AG20443 (cell line): ENCODE measurements at places on chromosomes 2 and 18.

DNA sequence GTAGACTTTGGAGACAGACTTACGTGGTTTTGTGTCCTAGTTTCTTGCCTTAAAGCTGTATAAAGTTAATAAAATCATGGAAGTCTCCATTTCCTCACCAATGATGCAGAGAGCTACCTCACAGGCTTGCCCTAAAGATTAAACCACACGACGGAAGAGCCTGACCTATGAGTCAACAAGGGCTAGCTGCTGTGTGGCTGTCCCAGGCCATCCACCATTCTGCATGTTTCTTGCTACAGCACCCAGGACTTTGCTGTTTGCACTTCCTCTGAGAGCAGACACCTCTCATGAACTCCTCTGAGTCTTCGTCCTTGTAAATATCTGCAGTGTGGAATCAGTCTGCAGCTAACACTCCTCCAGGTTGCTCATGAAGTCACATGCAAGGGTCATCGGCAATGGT lies 160.0 kb upstream of the TRIB2 start:
- peak; percentile 56 for DNase-seq

- DNase-seq = no peak
These were observed 134.9 kb downstream of the LRRTM4 start for GRCh38 chr2:77387324-77387723.

GRCh38 chr2:7270011-7270431 lies 352.8 kb downstream of the RNF144A start:
- no peak for DNase-seq

DNA sequence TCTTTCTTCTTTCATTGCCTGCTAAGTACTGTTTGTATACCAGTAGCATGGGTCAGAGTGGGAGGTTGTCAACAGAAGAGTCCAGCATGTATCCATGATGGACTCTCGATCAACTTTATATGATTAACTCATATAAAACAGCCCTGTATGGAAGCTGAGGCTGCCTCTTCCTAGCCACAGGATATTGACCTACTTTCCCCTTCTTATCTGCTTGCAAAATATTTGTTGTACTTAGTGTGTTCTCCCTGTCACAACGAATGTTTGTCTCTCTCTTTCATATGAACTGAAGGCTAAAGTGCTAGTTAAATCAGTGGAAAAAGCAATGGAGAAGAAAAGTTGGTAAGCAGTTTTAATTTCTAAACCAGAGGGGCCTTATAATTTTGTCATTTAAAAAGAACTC lies 17.8 kb downstream of the MYO1B start:
- DNase-seq = no peak

DNA sequence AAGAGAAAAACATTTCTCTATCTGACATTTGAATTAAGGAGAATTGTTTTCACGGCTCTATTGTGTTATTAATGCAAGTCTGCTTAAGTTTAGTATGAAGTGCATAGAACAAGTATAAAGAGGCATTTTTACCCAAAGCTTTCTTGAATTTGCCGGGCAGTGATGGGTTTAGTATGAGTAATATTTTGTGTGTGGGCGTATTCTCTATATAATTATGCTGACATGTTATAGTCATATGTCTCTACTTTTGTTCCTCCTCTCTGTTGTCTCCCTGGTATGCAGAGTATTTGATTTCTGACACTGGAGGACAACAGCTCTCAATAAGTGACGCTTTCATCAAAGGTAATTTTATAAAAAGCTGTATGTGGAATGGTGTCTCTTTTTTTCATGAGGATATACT lies 45.9 kb downstream of the PIKFYVE start:
- DNase-seq = peak; percentile 22

DNA sequence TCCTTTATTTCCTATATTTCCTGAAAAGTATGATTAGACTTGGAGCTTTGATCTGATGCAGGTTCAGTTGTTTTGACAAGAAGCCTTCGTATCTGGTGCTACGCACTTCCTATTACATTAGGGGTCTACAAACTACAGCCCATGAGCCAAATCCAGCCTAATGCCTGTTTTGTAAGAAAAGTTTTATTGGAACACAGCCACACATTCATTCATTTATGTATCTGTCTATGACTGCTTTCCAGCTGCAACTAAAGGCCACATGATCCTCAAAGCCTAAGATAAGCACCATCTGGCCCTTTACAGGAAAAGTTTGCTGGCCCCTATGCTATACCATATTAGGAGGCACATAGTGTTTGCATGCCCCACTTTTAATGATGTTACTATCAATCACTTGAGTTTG lies 26.0 kb downstream of the EIF2AK3 start:
- DNase-seq = no peak

GRCh38 chr18:26745288-26746181 lies 120.0 kb downstream of the AQP4 start:
- DNase-seq = no peak

GRCh38 chr2:231245249-231246094 lies 47.0 kb downstream of the ARMC9 start:
- DNase-seq = no peak

DNA sequence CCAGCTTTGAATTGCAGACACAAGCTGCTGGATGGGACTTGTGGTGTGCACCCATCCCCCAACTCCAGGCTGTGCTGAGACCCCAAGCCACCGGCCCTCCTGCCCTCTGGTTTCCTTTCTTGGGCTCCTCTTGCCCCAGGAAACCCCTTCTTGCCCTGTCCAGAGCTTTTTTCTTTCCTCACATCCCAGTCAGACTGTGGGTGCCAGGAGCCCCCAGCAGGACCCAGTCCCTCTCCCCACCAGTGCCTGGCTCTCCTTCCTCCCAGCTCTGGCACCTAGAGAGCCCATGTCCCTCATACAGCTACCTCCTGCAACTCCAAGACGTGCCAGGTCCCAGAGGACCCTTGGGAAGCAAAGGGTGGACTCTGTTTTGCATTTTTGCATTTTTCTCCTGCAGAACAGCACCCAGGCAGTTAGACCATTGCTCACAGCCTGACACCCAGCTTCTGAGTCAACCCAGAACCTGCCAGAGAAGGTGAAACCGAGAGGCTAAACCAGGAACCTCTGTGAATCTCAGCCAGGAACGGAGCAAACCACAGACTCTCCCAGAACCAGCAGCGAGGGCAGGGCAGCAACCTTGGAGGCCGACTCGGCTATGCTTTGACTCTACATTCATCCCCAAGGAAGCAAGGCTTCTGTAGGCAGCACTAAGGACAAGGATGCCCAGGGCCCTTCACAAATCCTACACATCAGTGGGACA lies 221.1 kb downstream of the ANAPC1 start:
- DNase-seq = no peak

GRCh38 chr2:128439791-128440665 lies 121.4 kb upstream of the HS6ST1 start:
- DNase-seq = no peak

- DNase-seq = no peak
These were observed 71.7 kb downstream of the HPCAL1 start for GRCh38 chr2:10374362-10374943.

- DNase-seq = no peak
These were observed 42.3 kb upstream of the TEX51 start for GRCh38 chr2:126856403-126856802.

DNA sequence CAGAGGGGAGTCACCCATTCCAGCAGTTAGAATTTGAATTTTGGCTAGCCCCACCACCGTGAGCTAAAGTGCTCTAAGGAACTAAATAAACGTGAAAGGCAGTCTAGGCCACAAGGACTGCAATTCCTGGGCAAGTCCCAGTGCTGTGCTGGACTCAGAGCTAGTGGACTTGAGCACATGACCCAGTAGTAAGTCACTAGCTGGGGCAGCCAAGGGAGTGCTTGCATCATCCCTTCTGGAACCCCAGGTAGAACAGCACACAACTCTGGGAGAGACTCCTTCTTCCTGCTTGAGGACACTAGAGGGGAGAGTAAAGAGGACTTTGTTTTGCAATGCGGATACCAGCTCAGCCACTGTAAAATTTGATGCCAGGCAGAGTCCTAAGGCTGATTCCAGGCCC lies 672.2 kb downstream of the CPS1 start:
- DNase-seq = no peak

DNA sequence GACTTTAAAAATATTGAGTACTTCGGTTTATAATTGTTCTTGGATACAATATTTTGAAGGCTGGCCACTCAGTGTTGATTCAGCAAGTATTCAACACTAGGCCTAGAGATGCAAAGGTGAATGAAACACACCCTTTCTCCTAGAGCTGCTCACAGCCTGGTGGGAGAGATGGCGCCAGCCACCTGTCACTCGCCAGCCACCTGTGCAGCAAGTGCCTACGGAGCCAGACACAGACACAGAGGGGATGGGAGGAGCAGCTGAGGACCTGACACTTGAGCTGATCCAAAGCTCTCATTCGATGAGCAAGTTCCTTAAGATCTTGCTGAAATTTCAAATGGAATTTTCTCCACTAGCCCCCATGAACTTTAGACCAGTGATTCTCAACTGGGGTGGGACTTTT lies 151.1 kb upstream of the RIOK3 start:
- no peak for DNase-seq

- DNase-seq = no peak
These were observed 38.3 kb downstream of the DHRS9 start for GRCh38 chr2:169107645-169108044.

GRCh38 chr18:41969881-41970280 lies 14.8 kb downstream of the PIK3C3 start:
- no peak for DNase-seq

GRCh38 chr2:102065675-102066252 lies 74.0 kb downstream of the IL1R2 start:
- DNase-seq = no peak

GRCh38 chr2:45937990-45938389 lies 286.5 kb downstream of the PRKCE start:
- DNase-seq = no peak

DNA sequence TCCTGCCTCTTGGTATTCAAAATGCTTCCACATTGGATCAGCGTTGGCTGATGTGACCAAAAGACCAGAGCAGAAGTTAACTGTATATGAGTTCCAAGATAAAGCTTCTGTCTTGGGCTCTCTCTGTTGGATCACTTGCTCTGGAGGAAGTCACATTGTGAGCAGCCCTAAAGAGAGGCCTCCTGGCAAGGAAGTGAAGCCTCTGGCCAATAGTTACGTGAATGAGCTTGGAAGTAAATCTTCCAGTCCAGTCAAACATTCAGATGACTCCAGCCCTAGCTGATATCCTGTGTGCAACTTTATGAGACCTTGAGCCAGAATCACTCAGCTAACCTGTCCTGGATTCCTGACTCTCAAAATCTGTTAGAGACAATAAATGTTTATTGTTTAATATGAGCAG lies 67.7 kb upstream of the CDKL4 start:
- no peak for DNase-seq

GRCh38 chr2:27754138-27754588 lies 17.4 kb upstream of the MRPL33 start:
- DNase-seq = peak; percentile 84

DNA sequence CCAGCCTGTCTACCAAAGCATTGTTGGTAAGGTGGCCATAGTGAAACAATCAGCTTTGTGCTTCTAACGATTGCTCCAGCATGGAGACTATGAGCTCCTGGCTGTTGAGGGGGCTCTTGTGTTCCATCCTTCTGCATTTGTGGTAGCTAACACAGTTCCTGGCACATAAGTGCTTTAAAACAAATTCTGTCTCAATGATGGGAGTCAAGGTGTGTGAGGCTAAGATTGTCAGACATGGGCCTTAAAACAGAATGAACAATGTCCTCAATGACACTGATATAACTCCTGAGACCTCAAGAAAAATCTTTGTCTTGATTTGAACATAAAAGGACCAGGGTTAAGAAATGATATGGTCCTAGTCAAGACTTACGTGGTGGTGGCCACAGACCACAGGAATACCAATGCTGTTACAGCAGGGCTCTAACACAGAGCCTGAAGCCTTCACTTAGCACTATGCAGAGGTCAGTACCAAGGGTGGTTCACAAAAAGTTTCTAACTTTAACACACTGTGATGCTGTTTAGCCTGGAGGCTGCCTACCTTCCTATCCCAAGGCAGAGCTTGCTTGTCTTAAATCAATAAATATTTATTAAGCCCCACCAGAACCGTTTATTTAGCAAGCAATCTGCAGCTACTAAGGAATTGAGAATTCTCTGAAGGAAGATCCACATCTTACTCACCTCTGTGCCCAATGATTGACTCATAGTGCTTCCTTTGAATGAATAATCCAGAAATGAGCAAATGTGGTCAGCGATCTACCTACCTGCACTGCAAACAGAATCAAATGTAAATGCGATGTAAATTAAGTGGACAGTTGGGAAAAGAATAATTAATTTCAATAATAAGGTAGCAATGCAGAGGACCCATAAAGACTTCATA lies 35.1 kb downstream of the EVA1A start:
- DNase-seq = no peak

GRCh38 chr2:226154610-226155009 lies 645.0 kb downstream of the IRS1 start:
- no peak for DNase-seq

GRCh38 chr2:216732334-216732733 lies 37.0 kb upstream of the IGFBP5 start:
- DNase-seq = no peak

GRCh38 chr2:113867571-113867970 lies 22.3 kb upstream of the ACTR3 start:
- DNase-seq = no peak

GRCh38 chr18:70256994-70257393 lies 31.9 kb upstream of the SOCS6 start:
- DNase-seq = no peak
